NCI-H1694 treated with DMSO at 0.1 percent for 48 hours (cell line): ENCODE measurements at places on chromosomes 12 and 14.

DNA sequence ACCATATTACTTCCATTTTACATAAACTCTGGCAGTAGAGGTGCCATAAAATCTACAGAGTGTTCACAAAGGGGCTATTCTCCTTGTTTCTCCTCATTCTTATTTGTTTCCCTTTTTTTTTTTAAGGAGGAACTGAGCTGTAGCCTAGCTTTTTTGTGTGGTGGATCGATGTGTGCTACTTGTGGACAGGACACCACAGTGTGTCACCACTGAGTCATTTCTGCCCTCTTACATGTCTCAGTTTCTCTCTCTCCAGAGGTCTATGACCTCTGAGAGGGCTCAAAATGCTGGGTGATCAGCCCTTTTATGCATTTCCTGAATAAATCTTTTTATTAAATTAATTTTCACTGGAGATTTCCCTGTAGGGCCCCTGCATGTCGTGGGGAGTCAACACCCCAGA, 370.2 kb downstream of the ADGRD1 start:
- no peak for DNase-seq

- DNase-seq = no peak
Measured at GRCh38 chr14:72559669-72560255, 334.1 kb downstream of the DPF3 start.

GRCh38 chr14:88989911-88990310, 165.5 kb downstream of the TTC8 start:
- no peak for DNase-seq

GRCh38 chr14:36509069-36509917, 10.7 kb downstream of the NKX2-1 start:
- DNase-seq = no peak

GRCh38 chr14:31465111-31465510, 7.8 kb upstream of the DTD2 start:
- no peak for DNase-seq
